ENCODE measurements at places on chromosomes 3 and 15.

- no peak for DNase-seq
These were observed 41.9 kb downstream of the FMN1 start for GRCh38 chr15:33152502-33153109.

DNA sequence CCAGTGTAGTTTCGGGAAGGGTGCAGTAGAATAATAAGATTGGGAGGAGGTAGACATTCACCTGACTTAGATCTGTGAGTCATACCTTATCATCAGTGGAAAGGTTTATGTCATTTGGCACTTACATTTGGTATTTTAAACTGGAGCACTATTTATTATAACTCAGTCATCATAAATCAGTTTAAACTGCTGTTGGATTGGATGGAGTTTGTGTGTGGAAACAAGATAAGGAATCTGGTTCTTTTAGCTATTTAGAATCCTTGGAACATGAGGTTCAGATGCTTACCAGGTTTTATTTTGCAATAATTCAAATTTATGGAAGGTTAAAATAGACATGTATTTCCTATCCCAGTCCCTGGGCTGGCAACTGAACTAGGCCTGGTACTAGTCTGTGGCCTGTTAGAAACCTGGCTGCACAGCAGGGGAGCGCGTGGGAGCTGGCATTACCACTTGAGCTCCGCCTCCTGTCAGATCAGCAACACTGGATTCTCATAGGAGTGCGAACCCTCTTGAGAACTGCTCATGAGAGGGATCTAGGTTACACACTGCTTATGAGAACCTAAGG is 34.5 kb downstream of the ZFAND6 start:
- no peak for DNase-seq

- DNase-seq: no peak
These were observed 25.6 kb upstream of the C2CD4B start for GRCh38 chr15:62190675-62191074.

GRCh38 chr3:72032441-72033135 is 247.6 kb upstream of the PROK2 start:
- no peak for DNase-seq

GRCh38 chr3:109137761-109138160 is 1.2 kb downstream of the C3orf85 start:
- no peak for DNase-seq

GRCh38 chr3:16309558-16309957 is 44.5 kb downstream of the OXNAD1 start:
- no peak for DNase-seq

DNA sequence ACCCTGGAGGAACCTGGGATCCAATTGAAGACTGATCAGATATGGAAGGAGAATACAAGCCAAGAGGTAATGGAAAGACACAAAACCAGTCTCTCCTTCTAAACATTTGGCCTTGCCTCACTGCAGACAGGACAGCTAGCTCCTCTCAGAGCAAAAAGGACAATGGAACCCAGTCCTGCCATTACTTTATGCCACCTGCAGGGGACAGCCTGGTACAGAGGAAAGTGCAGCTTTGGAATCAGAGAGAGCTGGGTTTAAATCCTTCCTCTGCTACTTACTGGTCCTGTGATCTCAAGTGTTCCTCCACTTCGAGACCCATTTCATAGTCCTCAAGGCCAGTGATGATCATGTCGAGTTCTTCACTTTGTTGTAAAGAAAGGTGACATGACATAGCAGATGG is 159.4 kb upstream of the SMAD3 start:
- no peak for DNase-seq

- DNase-seq: no peak
These were observed 327.6 kb upstream of the NECTIN3 start for GRCh38 chr3:110743984-110744383.

- DNase-seq: no peak
These were observed 163.6 kb upstream of the TBC1D5 start for GRCh38 chr3:17905996-17906395.

- peak; percentile 70 for DNase-seq
These were observed at the start of gene MST1R for GRCh38 chr3:49903451-49904424. Gene MST1R, minus strand, starts transcription at chr3:49903873. Its CDS starts 264 bp downstream, at chr3:49903609.

GRCh38 chr15:80090879-80091503 is 31.5 kb downstream of the ZFAND6 start:
- no peak for DNase-seq
